ENCODE measurements at places on chromosomes 3 and 15. TPM values are rescaled to one million over a fixed set of nuclear protein-coding genes. Genes with fewer than 3 reads are reported as not detected.

Gene NCEH1
- total RNA-seq, result 2.5 TPM

Gene VIPR1
- 5.8 TPM for total RNA-seq

DNA sequence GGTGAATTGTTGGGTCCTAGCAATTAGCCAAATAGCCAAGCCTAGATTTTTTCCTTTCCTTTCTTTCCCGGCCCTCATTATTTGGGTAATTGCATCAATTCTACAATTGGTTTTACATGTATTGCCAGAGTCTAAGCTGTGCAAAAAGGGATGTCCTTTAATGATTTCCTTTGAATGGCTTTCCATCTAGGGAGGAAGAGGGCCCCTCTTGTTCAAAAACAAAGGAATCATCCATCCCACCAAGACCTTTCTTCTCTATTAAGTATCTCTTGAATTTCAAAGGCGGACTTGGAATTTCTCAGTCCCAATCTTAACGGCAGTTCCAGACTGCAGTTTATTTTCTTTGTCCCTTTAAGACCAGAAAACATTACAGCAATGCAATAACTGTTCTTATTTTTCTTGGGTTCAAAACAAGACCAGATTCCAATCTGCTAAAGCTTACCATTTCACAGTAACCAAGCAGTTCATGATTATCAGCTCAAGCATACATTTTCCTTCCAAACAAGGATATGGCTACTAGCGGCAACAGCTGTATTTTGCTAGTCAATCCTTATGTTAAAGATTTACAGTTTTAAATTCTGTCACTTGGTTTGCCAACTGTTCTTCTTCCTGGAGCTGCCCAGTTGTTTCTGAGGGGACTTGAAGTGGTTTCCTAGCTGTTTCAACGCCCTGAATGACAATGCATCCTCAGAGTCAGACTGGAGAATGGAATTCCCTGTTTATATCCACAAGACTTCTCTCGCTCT, 91.4 kb upstream of the LRIG1 start:
- no peak for DNase-seq

Gene NR1I2
- 0.62 TPM for total RNA-seq

GRCh38 chr15:100537331-100537730, 8.6 kb upstream of the CERS3 start:
- DNase-seq, result no peak

Gene LRRK1
- 1.6 TPM for total RNA-seq

GRCh38 chr3:141845407-141846049, 30.9 kb upstream of the ATP1B3 start:
- DNase-seq, result no peak

- no peak for DNase-seq
Observed at GRCh38 chr3:142886940-142887339, 1.9 kb downstream of the PCOLCE2 start.

DNA sequence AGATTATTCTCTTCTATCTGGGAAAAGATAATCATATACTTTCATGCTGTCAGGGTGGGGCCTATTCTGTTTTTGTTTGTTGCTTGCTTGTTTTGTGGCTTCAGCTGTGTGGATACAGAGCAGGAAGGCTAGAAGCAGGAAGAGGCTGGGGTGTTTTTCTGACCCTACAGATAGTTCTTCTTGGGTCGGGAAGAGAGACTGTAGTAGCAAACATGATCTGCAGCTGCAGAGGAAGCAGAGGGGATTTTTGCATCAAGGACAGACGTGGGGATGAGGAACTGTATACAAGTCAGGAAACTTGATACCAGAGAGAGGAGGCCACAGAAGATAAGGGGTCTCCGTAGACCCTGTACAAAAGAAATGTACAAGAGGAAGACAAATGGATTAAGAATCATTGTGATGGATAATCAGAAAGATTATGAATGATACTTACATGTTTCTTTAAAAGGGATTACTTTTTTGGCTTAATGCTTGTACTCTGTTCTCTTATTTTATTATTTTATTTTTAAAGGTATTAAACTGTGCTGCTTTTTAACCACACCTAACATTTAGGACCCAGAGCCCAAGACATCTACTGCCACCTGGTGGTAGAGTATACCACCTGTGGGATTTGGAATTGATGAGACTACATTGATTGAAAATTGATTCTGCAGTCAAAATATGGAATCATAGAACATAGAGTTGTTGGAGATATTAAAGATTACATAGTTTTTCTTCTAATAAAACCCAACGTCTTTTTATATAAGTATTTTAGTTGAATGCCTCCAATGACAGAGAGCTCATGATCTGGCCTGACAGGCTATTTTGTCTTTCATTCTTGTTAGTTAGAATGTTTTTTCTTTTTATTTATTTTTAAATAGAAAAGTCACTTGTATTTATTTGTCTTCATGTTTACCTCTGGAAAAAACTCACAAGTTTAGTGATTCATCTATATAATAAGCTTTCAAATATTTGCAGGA, 87.3 kb upstream of the ROPN1 start:
- no peak for DNase-seq

DNA sequence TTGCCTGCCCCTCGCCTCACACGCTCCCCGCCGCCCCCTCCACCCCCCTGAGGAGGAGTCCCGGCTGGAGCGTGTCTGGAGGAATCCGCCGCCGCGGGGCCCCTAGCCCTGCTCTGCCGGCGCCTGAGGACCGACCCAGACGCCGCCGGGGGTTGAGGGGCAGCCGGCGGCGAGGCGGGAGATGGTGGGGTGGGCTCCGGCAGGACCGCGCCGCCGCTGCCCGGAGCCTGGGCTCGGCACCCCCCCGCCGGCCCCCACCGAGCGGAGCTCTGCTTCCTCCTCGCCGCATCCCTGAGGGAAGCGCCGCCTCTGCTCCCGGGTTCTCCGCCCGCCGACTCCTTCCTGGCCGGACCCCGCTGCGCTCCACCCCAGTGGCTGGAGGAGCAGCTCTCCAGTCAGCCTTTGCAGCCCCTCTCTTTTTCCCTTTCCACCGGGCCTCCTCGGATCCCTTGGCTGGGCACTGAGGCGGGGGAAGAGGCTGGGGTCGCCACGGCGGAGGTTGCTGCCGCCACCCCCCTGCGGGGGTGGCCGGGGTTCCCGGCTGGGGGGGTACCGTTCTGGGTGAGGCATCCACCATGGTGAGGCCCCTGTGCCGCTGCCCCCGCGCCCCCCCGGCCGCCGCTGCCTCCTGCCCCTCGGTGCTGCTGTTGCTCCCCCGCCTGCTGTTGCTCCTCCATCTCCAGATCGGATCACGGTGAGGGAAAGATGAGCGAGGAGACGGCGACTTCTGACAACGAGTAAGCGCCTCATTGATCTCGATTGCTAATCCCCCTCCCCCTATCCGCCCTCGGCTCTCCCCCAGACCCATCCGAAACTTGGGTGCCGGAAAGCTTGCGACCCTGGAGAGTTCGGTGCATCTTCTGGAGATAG, at the start of gene SPRED1:
Gene SPRED1, plus strand, starts transcription at position 356 of the 870 bp plus-strand sequence. Its CDS starts 350 bp downstream, at position 706.
- peak; percentile 54 for DNase-seq

GRCh38 chr15:90407871-90408317, 19.9 kb downstream of the IQGAP1 start:
- DNase-seq, result no peak

DNA sequence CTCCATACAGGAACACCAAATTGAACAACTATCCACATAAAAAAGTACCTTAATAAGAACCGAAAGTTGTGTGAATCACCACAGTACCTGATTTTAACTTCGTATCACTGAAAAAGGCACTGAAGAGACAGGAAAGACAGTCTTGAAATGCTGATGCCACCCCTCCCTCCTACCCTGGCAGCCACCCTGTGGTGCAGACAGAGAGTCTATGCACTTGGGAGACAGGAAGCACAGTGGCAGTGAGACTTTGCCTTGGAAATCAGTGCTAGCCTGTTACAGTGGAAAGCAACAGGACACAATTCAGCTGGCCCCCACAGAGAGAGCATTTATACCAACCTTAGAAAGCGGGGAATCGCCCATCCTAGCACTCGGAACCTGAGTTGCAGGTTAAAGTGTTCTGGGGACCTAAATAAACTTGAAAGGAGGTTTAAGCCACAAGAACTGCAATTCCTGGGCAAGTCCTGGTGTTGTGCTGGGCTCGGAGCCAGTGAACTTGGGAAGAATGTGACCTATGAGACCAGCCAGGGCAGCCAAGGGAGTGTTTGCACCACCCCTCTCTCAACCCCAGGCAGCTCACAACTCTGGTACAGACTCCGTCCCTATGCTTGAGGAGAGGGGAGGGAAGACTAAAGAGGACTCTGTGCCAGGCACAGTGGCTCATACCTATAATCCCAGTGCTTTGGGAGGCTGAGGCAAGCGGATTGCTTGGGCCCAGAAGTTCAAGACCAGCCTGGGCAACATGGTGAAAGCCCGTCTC, 240.1 kb downstream of the ISL2 start:
- DNase-seq, result no peak

Gene TUBGCP5
- 24.3 TPM for total RNA-seq

DNA sequence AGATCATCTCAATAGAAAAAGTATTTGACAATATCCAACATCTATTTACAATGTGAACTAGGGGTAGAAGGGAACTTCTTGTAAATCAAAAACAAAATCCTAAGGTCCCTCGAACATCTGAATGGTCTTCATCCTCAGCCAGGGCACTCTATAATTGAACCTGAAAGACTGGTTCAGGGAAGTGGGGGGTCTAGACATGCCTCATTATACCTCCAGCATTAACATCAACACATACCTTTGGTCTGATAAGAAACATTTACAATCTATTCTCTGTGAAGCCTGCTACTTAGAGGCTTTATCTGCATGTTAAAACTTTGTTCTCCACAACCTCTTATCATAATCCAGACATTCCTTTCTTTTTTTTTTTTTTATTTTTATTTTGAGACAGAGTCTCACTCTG, 211.8 kb downstream of the CTNNB1 start:
- no peak for DNase-seq

DNA sequence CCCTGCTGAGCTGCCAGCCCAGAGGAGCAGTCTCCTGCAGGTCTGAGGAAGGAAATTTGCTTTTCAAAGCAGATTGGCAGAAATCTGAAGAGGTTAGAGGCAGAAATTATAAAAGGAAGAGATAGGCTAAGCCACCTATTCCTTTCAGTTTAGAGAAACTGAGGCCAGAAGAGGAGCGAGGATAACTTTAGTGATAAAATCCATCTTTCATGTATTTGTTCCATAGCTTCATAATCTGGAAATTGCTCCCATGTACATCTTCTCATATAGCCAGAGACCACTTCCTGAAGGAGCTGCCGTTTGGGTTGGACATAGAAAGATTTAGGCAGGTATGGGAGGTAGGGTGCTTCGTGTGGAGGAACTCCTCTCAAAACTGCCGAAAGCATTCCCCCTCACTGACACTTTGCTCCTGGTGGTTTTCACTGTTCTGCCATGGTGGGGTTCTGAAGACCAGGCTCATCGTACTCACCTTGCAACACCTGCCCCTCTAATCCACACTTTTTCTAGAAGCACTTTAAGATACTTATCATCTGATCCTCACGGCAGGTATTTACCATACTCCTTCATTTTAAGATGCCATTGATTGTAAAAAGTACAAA, 670 bp upstream of the ACAP2 start:
- DNase-seq, result no peak

Gene GOLGA8K
- total RNA-seq, result 0.18 TPM

DNA sequence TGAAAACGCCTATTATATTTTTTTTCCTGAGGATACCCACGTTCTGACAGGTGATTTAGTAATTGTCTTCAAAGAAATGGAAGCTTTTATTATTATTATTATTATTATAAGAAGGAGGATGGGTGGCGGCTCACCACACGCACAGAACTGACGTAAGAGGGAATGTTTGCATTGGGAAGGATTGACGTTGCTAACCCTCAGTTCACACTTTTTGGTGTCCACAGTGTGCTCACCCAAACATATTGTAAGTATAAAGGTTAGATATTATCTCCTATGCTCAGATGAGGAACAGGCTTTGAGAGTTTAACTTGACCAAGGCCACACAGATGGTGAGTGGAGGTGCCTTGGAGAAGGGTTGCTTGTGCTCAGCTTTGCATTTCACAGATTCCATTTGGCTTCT, 533.5 kb upstream of the TBL1XR1 start:
- no peak for DNase-seq

Gene OR5H14
- not detected for total RNA-seq

GRCh38 chr3:108407886-108408285, 102.5 kb downstream of the MYH15 start:
- DNase-seq, result no peak

GRCh38 chr15:47443839-47444238, 273.5 kb upstream of the SEMA6D start:
- no peak for DNase-seq

GRCh38 chr3:185823078-185824044, 1.5 kb downstream of the IGF2BP2 start:
- DNase-seq, result peak; percentile 44

Gene KCNAB1
- total RNA-seq, result 1.8 TPM

- peak; percentile 98 for DNase-seq
Observed at GRCh38 chr3:52278510-52279069, at the start of gene WDR82. TSS of gene WDR82 (minus strand) at chr3:52278649. CDS start at chr3:52278361, 288 bp downstream.

- no peak for DNase-seq
Observed at GRCh38 chr15:64438653-64439447, 21.5 kb upstream of the ZNF609 start.

GRCh38 chr15:96412906-96413231, 82.4 kb downstream of the NR2F2 start:
- no peak for DNase-seq

Gene LIPC
- total RNA-seq, result 5.9 TPM

Gene ATP13A4
- total RNA-seq, result 8.1 TPM

Gene ESYT3
- total RNA-seq, result 3.5 TPM

Gene PTX3
- total RNA-seq, result 0.40 TPM

Gene ARGFX
- total RNA-seq, result not detected

DNA sequence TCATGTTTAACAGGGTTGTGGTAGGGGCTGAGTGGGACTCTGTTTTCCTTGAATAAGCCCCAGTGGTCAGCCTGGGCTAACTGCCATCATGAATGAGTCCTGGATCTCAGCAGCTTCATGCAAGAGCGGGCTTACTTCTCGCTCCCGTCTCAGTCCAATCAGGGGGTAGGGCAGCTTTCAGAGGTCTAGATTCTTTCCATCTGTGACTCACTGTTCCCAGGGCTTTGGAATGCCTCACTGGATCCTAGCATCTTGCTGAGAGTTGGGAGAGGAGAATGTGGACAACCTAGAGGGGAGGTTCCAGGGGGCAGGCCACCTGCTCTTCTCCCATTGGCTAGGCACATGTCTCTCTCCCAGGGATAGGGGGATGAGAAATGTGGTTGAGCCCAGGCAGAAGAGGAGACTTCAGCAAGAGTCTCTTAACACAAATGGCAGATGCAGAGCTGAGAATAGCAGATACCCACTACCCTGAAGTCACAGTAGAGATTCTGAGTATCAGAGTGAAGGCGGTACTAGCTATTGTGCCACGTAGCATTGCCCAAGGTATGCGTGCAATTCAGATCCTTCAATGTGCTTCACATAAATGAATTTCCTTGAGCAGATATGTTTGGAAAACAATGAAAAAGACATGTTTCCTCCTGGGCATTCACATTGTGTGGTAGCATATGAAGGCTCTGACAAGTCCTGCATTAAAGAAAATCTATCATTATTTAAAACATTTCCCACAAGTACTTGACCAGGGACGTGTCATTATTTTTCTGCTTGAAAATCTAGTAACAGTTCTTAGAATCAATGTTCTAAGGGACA, 257.7 kb upstream of the PROK2 start:
- no peak for DNase-seq

Measured in progenitor cell of endocrine pancreas (in vitro differentiated cells).